GM03348 (cell line): ENCODE measurements at places on chromosomes 6 and 20.

GRCh38 chr20:10954908-10955580, 281.2 kb upstream of the JAG1 start:
- DNase-seq, result no peak

DNA sequence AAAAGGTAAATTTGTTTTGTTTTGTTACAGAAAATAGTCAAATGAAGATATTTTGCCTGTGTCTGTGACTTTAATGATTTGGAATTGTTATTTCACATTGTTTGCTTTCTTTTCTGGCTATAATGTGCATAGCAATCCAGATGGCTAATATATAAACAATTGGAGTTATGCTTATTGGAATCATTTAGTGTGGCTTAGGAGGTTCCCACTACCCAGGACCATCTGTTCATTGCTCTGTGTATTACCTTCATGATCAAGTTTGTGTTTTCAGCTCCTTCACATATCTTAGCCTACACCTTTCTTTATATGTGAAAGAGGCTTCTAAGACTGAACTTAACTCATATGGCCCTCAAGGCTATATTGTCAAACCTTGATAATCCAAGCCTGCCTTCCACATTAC, 232.9 kb downstream of the BCKDHB start:
- DNase-seq, result no peak

DNA sequence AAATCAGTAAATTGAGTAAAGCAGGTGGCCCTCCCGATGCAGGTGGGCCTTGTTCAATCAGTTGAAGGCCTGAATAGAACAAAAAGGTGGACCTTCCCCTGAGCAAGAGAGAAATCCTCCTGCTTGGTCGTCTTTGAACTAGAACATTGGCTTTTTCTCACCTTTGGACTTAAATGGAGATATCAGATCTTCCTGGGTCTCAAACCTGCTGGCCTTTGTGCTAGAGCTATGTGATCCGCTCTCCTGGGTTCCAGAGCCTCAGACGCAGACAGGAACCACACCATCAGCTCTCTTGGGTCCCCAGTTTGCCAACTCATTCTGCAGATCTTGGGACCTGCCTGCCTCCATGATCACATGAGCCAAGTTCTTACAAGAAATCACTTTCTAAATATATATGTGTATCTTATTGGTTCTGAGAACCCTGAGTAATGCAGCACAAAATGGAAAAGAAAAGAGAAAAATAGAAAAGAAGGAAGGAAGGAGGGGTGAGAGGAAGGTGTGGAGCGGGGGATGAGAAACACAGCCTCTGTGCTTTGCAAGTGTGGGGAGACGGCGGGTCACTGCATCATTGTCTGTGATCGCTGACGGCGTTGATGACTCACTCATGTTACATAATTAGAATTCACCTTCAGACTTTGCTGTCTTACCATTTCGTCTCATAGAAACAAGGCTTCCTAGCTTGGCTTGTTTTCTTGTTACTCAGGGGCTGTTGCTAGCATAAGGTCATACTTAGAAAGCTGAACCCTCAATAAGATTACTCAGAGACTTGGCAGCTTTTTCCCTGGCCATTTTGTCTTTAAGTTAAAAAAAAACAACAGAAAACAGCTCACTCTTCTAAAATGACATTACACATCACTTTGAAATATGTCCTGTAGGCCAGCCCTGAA, 85.7 kb upstream of the NEDD9 start:
- DNase-seq, result peak; percentile 77

DNA sequence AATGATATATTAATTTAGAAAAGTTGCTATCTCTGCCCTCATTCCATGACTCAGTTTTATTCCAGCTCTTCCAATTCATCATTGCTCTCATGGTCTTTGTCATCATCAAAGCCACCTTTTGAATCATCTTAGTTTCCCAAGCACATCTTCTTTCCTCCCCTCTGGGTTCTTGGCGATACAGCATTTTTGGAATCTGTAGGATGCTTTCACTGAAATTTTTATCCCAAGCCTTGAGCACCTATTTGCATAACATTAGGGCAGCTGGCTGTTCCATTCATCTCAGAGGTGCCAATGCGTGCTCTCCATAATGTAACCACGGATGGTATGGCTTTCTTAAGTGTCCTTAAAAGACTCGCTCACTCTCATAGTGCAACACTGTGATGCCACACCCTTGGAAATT, 100.4 kb downstream of the SNX5 start:
- no peak for DNase-seq

GRCh38 chr6:52787917-52788316, 15.7 kb downstream of the GSTA1 start:
- no peak for DNase-seq

DNA sequence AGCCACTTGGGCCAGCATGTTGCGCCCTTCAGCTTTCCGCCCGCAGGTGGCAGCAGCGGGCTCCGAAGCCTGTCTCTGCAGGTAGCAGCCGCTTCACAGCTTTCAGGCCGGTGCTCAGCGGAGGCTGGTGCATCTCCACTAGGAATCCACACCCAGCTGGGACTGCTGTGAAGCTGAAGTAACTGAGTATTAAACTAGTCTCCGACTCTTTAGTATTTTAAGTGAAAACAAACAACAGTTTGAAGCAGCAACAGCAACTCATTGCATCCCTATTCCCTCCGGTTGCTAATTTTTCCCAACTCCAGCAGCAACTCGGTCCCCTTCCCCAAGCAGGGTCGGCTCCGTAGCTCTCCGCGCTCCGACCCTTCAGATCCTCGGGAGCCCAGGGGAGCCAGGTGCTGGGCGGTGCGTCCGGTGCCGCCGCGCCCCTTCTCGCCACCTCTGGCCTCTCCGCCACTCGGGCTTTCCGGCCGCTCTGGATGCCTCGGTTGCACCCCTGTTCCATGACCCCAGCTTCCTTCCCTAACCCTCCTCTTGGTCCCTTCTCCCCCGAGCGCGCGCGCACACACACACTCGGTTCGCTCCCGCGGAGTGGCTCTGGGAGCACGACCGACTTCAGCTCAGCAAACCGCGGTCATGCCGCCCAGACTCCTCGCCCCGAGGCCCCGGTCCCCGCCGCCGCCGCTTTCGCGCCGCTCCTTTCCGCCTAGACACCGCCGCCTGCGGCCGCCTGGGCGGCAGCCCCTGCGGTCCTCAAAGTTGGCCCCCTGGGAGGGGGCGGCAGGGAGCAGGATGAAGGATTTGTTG, 765 bp upstream of the NKAIN2 start:
- peak; percentile 89 for DNase-seq

GRCh38 chr6:159533016-159533415, 160.0 kb downstream of the SOD2 start:
- DNase-seq, result no peak

GRCh38 chr6:44117397-44118128, 9.7 kb downstream of the MRPL14 start:
- DNase-seq, result no peak

- peak; percentile 23 for DNase-seq
Observed at GRCh38 chr6:128538763-128539162, 18.4 kb upstream of the PTPRK start.

DNA sequence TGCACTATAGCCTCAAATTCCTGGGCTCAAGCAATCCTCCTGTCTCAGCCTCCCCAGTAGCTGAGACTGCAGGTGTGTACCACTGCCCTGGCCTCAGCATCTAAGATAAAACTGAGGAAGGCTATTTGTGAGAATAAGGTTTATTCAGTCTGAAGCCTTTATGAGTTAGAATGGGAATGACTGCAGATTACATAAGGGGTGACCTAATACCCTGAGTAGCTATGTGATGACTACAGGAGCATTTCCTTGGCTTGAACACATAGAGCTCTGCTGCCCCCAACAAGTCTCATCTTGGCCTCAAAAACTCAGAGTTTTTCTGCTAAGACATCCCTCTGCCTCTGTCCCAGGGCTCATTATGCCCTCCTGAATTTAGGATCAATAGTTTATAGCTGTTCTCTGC, 7.6 kb downstream of the GSS start:
- DNase-seq, result peak; percentile 82

DNA sequence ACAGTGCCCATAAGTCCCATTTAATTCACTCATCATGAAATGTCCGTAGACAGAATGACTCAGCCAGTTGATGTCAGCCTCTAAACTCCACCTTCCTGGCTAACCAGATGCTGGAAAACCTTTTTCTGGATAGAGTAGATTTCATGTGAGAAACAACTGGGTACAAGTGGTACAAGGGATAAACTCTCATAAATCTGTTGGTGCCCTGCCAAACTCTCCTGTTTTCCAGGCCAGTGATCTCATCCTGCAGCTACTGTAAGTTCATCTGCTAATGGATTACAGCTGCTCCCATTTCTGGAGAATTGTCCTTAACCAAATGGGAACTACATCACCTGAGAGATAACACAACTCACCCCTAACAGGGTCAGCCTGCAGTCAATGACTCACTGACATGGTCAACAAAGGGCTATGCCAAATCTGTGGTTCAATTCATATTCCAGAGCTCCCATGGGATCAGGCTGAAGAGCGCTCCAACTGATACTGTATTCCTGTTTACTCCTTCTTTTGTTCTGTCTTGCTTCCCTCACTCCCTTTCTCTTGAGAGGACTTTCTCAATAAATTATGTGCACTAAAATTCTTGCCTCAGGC, 210.1 kb upstream of the HDDC2 start:
- no peak for DNase-seq

GRCh38 chr6:21922086-21922485, 328.5 kb downstream of the SOX4 start:
- peak; percentile 50 for DNase-seq

DNA sequence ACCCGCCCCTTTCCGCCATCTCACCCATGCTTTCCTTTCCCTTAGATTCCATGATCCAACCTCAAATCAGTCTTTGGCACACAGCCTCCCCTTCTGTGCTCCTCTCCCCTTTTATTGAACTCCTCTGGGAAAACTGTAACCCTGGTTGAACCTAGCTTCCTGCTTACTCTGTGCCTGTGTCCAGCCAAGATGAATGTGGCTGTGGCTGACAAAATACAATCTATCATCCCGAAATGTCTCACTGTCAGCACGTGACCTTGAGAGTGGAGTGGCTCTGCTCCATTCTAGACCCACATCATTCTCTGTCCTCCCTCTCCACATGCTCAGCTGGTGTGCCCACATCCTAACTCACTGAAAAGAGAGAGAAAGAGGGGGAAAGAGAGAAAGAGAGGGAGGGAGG, 11.0 kb downstream of the NCR2 start:
- DNase-seq, result no peak

- DNase-seq, result peak; percentile 70
Observed at GRCh38 chr6:52049252-52050050, 38.0 kb downstream of the PKHD1 start.

GRCh38 chr6:71262914-71263313, 25.7 kb upstream of the OGFRL1 start:
- DNase-seq, result peak; percentile 19

GRCh38 chr6:106560996-106561685, 68.2 kb downstream of the RTN4IP1 start:
- DNase-seq, result peak; percentile 67

DNA sequence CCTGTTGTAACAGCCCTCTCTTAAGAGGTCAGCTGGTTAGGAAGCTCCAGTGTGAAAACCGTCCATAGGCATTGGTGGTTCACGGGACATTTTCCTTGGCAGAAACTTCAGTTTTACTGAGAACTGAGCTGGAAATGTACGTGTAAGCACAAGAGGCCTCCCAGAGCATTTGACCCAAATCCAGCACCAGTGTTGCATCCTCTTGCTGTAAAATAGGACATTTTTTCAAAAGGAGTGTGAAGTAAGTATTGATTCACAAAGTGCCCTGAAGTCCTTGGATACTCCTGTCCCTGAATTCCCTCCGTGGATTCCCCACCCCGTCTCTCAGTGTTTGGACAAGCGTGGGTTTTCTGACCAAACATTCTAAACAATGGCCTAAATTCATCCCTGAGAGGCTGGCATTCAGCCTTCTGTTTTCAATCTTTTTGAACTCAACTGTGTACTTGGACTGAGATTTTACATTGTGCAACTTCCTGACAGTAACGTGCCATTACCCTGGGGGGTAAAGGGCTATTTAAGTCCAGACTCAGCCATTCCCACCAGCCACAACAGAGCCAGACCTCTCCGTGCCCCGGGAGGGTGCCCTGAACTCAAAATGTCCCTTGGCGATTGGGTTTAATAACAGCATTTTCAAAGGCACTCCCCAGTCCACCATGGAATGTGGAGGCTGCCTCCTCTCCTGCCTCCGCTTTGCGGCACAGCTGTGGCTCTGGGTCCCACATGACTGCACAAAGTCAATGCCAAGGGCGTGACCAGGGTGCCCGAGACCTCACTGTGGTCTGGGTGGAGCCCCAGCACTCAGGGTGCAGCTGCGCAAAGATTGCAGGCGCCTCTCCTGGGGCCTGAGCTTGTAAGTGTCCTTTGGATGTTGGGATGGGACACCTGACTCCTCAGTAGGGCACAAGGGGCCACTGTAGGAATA, 92.7 kb upstream of the AFDN start:
- no peak for DNase-seq

DNA sequence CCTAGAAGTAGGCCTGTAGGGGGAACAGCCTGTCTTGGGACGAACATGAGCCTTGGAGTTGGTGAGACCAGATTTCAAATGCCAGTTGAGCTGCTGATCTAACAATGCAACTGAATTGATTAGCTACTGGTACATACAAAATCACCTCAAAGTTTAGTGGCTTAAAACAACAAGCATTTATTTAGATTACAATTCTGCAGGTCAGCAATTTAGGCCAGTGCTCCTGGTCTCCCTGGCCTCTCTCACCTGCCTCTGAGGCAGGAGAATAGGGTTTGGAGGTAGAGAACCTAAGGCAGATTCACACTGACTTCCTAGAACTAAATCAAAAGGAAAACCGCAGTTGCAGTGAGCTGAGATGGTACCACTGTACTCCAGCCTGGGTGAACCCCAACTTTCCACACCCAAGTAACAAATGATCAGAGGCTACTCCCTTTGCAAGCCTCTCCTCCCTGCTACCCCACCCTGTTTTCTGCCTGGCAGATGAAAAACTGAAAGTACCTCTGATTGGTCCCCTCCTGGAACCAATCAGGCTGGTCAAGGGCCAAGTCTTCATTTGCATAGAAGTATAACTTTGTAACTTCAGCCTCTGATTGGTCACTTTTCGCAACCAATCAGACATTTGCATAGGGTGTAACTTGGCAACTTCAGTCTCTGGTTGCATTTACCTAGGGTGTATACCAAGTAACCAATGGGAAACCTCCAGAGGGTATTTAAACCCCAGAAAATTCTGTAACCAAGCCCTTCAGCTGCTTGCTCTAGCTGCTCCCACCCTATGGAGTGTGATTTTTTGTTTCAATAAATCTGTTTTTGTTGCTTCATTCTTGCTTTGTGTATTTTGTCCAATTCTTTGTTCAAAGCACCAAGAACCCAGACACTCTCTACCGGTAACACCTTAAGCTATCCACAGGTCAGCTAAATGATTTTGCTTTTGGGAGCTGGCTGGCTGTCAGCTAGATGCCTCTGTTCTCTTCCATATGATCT, 8.1 kb upstream of the UBR2 start:
- DNase-seq, result no peak

GRCh38 chr20:36279362-36279761, 26.8 kb upstream of the DLGAP4 start:
- no peak for DNase-seq

GRCh38 chr20:35478804-35479472, 23.5 kb downstream of the CEP250 start:
- no peak for DNase-seq

DNA sequence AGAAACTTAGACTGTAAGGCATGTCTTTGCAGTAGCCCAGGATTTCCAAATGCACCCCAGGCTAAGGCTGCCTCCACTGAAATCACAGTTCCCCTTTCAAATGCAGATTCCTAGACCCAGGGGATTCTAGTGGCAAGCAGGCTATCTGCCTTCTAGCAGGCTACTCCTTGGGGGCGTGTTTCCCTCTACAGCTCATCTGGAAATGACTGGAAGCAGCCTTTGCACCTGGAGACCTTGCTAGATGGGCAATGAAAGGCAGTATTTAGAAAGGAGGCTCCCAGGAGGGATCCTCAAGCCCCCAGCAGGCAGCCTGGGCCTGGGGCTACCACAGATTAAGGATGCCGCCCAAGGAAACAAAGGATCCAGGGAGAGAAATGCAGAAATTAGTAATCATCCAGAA, 26.0 kb upstream of the SYNDIG1 start:
- no peak for DNase-seq
